ENCODE measurements at places on chromosomes 1 and 21. TPM values are rescaled to one million over a fixed set of nuclear protein-coding genes. Genes with fewer than 3 reads are reported as not detected.
A peak's percentile ranks its signal among the peaks of the same experiment; 100 is the strongest.

The PIK3CD gene
- total RNA-seq = 17.9 TPM

The ATAD3A gene
- 19.4 TPM for total RNA-seq

The OR2L13 gene
- 0.36 TPM for total RNA-seq

The RNF207 gene
- 26.9 TPM for total RNA-seq

The HSF2BP gene
- 1.8 TPM for total RNA-seq

The UBASH3A gene
- total RNA-seq = 0.71 TPM

GRCh38 chr1:23727362-23727811 lies 15.9 kb upstream of the ELOA start:
- peak; percentile 71 for DNase-seq

GRCh38 chr1:43605766-43606165 lies 44.2 kb upstream of the KDM4A start:
- DNase-seq = no peak

Data from sciatic nerve (tissue), 2 donors.